ENCODE measurements at places on chromosomes 3 and 15. TPM values are rescaled to one million over a fixed set of nuclear protein-coding genes. Genes with fewer than 3 reads are reported as not detected.
A peak's percentile ranks its signal among the peaks of the same experiment; 100 is the strongest.

GRCh38 chr3:99866261-99866761 is 48.6 kb downstream of the CMSS1 start:
- no peak for DNase-seq

DNA sequence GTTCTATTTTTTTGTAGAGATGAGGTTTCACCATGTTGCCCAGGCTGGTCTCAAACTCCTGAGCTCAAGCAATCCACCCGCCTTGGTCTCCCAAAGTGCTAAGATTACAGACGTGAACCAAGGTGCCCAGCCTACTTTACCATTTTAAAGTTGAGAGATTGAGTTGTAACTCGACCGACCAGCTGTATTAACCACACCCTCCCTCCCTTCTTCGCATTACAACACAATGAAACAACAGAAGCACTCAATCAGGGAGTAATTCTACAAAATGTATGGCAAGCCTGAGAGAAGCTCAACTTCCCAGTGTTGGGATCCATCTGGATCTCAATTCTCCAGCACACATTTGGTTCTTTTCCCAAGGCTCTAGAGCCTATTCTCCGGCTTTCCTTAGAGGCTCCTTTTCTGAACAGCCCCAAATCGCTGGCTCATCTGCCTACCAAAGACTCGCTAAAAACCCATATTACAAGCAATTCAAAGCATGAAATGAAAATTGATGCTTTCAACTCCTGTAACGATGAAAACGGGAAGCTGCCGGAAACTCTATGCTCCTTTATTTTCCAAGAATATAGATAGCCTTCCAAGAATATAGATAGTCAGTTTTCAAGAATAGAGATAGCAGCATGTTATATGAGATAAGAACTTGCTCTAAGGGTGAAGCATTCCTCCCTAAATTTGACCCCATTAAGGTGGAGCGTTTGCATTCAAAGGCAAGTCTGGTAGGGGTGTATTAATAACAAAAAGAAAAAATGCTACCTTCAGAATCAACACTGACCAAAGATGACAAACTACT is 450.9 kb downstream of the MAGI1 start:
- no peak for DNase-seq

- DNase-seq, result no peak
Observed at GRCh38 chr3:108297647-108298046, 1.3 kb downstream of the HHLA2 start.

- no peak for DNase-seq
Observed at GRCh38 chr15:62477929-62478328, 312.8 kb upstream of the C2CD4B start.

DNA sequence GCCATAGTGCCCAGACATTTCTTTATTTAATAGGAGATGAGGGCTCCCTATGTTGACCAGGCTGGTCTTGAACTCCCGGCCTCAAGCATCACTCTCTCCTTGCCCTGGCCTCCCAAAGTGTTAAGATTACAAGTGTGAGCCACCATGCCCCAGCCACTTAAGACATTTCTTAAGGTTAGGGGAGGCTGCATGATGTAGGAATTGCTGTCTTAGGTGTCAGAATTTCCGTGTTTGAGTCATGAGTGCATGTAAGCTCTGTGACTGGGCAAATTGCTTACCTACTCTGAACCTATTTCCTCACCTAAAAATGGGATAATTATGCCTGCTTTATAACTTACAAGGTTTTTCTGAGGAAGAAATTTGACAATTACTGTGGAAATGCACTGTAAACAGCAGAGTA is 34.2 kb upstream of the SIAH2 start:
- DNase-seq, result no peak

- no peak for DNase-seq
Observed at GRCh38 chr3:112807685-112808084, 39.0 kb downstream of the CD200R1L start.

- DNase-seq, result no peak
Observed at GRCh38 chr15:43489191-43489590, 3.8 kb downstream of the TP53BP1 start.

- no peak for DNase-seq
Observed at GRCh38 chr3:27201492-27201891, 167.7 kb downstream of the NEK10 start.

- no peak for DNase-seq
Observed at GRCh38 chr3:156433910-156434309, 121.0 kb downstream of the SSR3 start.

DNA sequence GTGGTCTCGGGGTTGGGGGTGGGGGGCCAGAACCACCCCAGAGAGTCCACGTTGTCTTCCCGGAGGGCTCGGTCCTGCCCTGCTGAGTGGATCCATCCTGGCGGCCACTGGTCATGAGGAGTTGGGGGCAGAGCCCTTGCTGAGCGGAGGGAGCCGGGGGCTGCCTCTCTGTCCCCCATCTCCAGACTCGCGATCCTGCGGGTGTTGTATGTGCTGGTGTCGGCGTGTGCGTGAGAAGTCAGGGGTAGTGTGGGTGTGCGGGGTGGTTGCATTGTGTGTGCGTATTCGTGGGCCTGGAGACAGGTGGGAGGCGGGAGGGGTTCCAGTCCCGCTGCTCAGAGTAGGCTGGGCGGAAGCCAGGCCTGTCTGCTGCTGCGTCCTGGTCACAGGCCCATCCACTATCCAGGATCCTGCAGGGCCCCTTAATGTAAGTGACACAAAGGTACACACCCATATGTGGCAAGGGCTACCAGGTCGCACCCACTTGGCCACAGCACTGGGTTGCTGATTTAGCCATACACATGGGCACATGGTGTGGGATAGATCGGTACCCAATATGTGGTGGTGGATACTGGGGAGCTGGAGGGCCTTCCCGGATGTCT is 30.7 kb downstream of the NBEAL2 start:
- DNase-seq, result no peak

DNA sequence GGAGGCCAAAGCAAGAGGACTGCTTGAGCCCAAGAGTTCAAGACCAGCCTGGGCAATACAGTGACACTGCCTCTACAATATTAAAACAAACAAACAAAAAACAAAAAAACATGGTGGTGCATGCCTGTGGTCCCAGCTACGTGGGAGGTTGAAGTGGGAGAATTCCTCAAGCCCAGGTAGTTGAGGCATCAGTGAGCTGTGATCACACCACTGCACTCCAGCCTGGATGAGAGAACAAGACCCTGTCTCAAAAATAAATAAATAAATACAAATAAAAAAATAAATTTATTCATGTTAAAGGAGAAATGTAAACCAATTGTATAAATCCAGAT is 200.6 kb downstream of the BCHE start:
- no peak for DNase-seq

GRCh38 chr3:3666664-3667063 is 132.6 kb upstream of the LRRN1 start:
- no peak for DNase-seq

- DNase-seq, result no peak
Observed at GRCh38 chr3:16504242-16504641, 9.3 kb downstream of the RFTN1 start.

DNA sequence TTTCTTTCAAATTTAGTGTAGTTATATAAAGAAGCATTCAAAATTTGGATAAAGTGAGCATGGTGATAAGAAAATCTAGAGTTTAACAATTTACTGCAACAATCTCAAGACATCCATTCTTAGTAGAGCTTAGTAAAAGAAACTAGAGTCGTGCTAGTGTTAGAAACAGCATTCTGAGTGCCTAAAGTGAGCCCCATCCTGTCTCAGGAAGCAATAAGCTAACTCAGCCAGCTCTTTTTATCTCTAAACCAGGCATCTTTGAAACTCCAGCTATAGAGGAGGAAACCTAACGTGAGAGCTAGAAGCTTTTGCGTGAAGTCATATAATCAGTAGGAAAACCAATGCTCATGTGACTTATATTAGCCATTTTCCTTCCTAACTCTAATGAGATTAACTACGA is 1187.1 kb upstream of the EPHA6 start:
- DNase-seq, result no peak

GRCh38 chr3:181921220-181921619 is 209.5 kb downstream of the SOX2 start:
- no peak for DNase-seq

- DNase-seq, result no peak
Observed at GRCh38 chr3:35448681-35449080, 190.6 kb upstream of the ARPP21 start.

GRCh38 chr3:168881804-168882203 is 781.7 kb downstream of the MECOM start:
- DNase-seq, result no peak

GRCh38 chr15:45719490-45719889 is 84.7 kb downstream of the SQOR start:
- no peak for DNase-seq

GRCh38 chr3:127112796-127113570 is 79.9 kb upstream of the PRR23E start:
- DNase-seq, result no peak

GRCh38 chr15:38085931-38086568 is 151.6 kb downstream of the TMCO5A start:
- DNase-seq, result no peak

DNA sequence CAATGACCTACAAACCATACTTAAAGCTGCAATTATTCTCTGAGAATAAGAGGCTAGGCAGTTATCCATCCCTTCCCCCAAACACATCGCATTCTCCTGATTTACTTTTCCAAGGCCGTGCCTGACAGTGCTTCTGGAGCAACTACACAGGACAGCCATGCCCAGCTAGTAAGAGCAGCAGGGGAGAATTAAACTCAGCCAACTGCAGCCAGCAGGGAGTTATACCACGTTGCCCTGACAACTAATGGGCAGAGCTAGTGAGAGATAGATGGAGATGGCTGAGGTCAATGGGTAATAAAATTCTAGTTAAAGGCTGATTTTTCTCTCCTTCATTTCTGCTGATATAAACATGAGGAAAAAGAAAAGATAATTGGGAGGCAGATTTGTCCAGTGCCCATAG is 193.8 kb upstream of the PPP2R3A start:
- no peak for DNase-seq

GRCh38 chr3:196931828-196932587 is 10.3 kb downstream of the NCBP2 start:
- DNase-seq, result no peak

DNA sequence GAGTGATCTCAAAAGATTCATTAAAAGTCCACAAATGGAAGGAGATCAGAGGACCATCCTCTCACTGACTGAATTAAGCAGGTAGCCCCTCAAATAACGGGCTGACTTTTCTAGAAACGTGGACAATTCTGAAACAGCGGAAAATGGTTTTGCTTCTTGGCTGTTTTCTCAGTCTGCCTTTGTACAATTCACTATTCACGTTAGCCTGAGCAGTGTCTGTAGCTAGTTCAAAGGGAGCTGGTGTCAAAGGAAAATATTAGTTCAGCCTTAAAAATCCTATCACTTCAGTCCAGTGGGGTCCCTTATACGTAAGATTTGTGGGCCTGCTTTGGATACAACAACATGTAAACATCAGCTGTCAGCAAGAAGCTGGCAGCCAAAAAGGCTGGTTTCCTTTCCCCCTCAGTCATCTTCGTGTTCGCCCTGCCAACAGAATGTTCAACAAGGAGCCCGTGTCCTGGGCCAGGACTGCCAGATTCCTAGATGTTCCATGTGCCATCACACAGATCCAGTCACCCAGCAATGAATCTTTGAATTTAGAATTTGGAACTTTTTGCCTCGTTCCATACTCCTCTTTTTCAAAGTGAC is 19.3 kb downstream of the LMCD1 start:
- DNase-seq, result no peak

DNA sequence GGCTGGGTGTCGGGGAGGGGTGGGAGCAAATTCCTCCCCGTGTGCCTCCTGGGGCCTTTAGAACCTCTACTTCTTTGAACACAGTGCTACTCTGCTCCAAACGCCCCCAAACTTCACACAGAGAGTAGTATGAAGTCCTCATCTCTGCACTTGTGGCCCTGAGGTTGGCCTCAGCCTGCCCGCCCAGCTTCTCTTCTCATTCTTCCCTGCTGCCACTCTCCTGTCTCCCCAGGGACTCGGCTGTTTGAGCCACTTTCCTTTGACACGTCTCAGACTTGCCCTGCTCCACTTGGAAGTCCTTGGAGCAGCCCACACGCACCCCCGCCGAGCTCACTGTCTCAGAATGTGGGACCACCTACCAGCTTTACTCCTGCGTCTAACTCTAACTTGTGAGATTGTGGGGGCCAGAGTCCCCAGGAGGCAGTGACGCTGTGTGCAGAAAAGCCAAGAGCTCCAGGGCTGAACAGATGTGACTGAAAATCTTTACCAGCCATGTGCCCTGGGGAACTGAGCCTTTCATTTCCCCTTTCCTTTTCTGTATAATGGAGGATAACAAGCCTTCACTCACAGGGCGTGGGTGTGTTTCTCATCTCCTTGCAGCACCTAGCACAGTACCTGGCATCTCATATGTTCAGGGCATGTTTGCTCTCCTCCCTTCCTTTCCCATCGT is 233.6 kb upstream of the CTDSPL start:
- no peak for DNase-seq

- no peak for DNase-seq
Observed at GRCh38 chr3:153513236-153513635, 351.2 kb downstream of the RAP2B start.

DNA sequence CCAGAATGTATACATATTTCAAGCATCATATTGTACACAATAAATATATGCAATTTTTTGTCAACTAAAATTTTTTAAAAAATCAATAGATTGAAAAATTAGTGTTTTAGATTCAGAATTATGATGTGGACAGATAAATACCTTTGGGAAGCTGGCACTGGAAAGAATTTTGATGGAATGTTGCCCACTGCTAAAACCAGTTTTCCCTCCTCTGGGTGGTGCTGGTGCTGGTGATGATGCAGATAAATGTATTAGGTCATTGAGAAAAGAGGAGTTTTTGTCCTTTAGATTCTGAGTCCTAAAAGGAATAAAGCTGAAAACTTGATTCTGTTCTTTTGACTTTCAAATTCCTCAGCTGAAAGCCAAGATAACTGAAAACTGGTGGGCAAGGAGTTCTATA is 56.0 kb upstream of the SUCLG2 start:
- no peak for DNase-seq

DNA sequence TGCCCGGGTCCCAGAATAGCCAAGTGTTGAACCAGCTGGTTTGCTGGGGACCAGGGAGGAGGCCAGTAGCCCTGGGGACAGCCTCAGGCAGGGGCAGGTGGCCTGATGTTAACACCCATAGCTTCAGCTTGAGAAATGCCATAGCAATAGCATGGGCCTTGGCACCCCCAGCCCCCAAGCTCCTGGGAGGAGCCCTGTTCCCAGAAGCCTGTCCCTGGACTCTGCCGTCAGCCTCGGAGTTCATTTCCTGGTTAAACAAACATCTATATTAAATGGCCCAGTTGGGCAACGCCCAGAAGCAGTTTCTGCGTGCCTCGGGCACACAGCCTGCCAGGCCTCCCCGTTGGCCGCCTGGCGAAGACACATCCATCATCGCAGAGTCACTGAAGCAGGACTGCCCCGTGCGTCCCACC is 58.2 kb downstream of the FGD5 start:
- no peak for DNase-seq

DNA sequence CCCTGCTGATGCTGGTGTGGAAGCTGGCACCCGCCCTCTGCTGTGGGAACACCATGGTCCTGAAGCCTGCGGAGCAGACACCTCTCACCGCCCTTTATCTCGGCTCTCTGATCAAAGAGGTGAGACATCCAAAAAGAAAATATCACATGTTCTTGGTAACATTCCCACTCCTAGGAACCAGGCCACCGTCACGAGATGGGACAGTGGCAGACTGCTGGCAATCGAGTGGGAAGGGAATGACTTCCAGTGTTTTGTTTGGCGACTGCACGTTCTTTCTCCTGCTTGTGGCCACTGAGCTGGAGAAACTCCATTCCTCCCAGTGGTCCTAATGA is 14.3 kb downstream of the ALDH1A3 start:
- DNase-seq, result no peak

- DNase-seq, result peak; percentile 87
Observed at GRCh38 chr3:136343873-136344555, 93.9 kb downstream of the PCCB start.

GPR149 gene
- not detected for total RNA-seq

FES gene
- 19.3 TPM for total RNA-seq

MASP1 gene
- 129 TPM for total RNA-seq

SNAPC5 gene
- 40.8 TPM for total RNA-seq

ADAMTSL3 gene
- total RNA-seq, result 11.5 TPM

CPLX3 gene
- total RNA-seq, result 2.8 TPM

DISP2 gene
- 3.9 TPM for total RNA-seq
